ENCODE measurements at places on chromosomes 16 and 17. TPM values are rescaled to one million over a fixed set of nuclear protein-coding genes. Genes with fewer than 3 reads are reported as not detected.

The TBC1D3H gene
- not detected for total RNA-seq

The WIPF2 gene
- total RNA-seq: 5.7 TPM

The EVPL gene
- total RNA-seq: 0.16 TPM

The SLC5A11 gene
- 0.05 TPM for total RNA-seq

The KCNH6 gene
- not detected for total RNA-seq

The TBC1D3C gene
- total RNA-seq: not detected

The HOXB8 gene
- total RNA-seq: 0.69 TPM

The HOXB9 gene
- total RNA-seq: 3.3 TPM

The PIMREG gene
- total RNA-seq: 23.2 TPM

The OR2C1 gene
- not detected for total RNA-seq

The SHISA6 gene
- total RNA-seq: not detected

The SLFN12 gene
- total RNA-seq: 4.1 TPM

GRCh38 chr16:88375996-88376834 is 6.5 kb upstream of the ZNF469 start:
- no peak for DNase-seq

DNA sequence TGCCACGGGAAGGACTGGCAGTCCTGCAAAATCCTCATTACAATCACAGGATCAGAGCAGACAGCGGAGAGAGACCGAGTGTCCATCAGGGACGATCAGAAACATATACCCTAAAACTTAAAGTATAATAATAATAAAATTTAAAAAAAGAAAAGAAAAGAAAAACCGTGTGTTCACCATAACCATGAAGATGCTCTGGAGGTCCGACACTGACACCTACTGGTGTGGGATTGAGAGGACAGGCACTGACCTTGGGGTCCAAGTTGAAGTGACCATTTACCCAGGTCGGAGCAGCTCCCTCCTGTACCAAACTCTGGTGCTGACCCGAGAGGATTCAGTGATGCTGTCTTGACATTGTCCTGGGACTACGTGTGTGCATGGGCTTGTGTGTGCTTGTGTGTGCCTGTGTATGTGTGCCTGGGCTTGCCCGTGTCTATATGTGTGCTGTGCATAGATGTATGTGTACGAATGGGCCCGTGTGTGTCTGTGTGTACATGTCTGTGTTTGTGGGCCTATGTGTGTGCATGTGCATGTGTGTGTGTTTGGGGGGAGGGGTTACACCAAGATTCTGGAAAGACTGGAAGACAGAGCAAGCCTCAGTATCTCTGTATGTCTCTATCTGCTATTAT is 10.0 kb upstream of the CD300LD start:
- DNase-seq: peak; percentile 85

GRCh38 chr17:27318633-27319032 is 24.7 kb downstream of the WSB1 start:
- no peak for DNase-seq

- DNase-seq: no peak
Measured at GRCh38 chr17:69043098-69043734, 17.5 kb downstream of the ABCA9 start.

DNA sequence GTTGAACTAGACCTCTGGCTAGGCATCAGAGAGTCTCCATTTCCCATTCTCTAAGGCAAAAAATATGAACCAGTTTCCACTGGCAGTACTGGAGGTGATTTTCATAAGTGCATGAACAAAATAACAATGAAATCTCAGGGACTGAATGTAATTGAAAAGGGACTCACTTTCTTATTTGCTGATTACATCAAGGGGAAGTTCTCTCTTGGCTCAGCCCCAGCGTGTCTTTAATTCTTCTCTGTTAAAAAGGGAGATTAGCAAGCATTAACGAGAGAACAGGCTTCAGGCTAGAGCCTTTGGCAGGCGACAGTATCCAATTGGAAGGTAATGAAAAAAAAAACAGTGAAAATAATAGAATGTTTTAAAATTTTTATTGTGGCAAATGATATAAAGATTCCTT is 34.0 kb upstream of the ADAMTS18 start:
- no peak for DNase-seq

- peak; percentile 88 for DNase-seq
Measured at GRCh38 chr17:69335058-69335457, 8.1 kb upstream of the ABCA5 start.

DNA sequence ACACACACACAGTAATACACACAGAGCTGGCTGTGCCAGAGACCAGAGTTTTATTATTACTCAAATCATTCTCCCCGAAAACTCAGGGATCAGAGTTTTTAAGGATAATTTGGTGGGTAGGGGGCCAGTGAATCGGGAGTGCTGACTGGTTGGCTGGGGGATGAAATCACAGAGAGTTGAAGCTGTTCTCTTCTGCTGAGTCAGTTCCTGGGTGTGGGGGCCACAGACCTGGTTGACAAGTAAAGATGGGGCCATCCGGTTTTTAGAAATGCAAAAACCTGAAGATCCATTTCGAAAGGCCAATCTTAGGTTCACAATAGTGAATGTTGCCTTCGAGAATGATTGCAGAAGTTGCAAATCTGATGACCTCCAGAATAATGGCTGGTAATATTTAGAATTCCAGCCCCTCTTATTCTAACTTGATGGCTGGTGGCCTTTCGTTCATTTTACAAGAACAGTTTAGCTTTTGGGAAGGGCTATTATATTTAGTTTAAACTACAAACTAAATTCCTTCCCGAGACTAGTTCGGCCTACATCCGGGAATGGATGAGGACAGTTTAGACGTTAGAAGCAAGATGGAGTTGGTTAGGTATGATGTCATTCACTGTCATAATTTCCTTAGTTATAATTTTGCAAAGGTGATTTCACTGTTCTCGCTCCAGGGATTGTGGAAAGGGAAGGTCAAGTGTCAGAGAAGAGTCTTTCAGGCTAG is 123.2 kb downstream of the KCNJ18 start:
- DNase-seq: no peak

DNA sequence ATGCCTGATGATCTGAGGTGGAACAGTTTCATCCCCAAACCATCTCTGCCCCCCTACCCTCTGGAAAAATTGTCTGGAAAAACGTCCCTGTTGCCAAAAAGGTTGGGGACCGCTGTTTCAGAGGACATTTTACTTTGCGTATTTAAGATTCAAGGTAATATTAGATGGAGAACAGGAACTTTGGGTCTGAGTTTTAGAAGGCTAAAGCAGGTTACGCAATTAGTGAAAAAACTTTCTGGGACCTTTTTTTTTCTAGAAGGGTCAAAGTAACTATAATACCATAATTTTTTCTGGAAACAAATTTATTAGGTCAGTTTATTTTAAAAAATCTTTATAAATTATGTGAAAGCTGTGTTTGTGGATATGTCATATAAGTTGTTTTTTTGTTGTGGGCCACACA is 5.8 kb downstream of the TANC2 start:
- no peak for DNase-seq

GRCh38 chr16:52308051-52308450 is 238.9 kb downstream of the TOX3 start:
- DNase-seq: no peak

- peak; percentile 48 for DNase-seq
Measured at GRCh38 chr17:42519546-42520491, 16.2 kb upstream of the NAGLU start.

GRCh38 chr17:76246080-76247066 is 6.1 kb upstream of the RNF157 start:
- DNase-seq: peak; percentile 57

- no peak for DNase-seq
Measured at GRCh38 chr17:44719444-44719843, 11.0 kb downstream of the DBF4B start.

- DNase-seq: peak; percentile 90
Measured at GRCh38 chr17:6640536-6641246, at the start of the genes KIAA0753 and TXNDC17. TSS of gene KIAA0753 (minus strand) at chr17:6640711. CDS start at chr17:6635103, 5,608 bp downstream. TSS of gene TXNDC17 (plus strand) at chr17:6641060. CDS start at chr17:6641083, 23 bp downstream.

GRCh38 chr17:77666881-77667395 is 291.6 kb upstream of the TNRC6C start:
- DNase-seq: no peak

- DNase-seq: peak; percentile 15
Measured at GRCh38 chr17:55546991-55547664, 35.9 kb upstream of the SMIM36 start.

- DNase-seq: peak; percentile 32
Measured at GRCh38 chr17:163514-164098, 17.8 kb downstream of the DOC2B start.

GRCh38 chr17:55327225-55328088 is 62.7 kb downstream of the HLF start:
- no peak for DNase-seq

- DNase-seq: no peak
Measured at GRCh38 chr16:46715769-46716305, 26.4 kb downstream of the ORC6 start.

DNA sequence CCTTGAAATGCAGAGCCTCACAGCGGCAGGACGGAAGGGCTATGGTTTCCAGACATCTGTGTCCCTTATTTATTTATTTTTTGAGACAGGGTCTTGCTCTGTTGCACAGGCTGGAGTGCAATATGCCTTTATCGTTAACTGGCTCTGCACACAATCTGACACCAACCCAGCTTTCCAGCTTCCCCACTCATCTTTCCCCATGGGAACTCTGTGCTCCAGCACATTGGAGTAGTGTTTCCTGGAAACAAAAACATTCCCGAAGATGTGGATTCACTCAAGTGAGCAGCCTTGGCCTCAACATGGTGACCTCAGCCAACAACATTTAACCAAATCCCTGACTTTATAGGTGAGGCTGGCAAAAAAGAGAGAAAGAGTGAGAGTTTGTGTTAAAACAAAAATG is 307.1 kb downstream of the TMEM114 start:
- DNase-seq: no peak

DNA sequence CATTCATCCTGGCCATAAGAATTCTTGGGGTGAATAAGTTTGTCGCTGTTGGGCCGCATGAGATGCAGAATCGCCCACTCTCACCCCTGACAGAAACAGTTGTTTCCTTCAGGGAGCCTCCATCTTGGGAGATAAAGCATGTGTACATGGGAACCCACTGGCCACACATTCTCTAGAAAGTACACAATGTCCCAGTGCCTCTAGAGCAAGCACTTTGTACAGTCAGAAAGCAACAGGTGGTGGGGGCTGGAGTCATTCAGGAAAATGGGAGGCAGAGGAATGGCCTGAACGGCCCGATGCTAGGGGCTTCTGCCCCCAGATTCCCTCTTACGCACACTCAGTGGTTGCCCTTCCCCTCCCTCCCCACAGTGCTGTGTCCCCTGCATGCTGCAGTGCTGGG is 16.1 kb downstream of the ACE start:
- no peak for DNase-seq

DNA sequence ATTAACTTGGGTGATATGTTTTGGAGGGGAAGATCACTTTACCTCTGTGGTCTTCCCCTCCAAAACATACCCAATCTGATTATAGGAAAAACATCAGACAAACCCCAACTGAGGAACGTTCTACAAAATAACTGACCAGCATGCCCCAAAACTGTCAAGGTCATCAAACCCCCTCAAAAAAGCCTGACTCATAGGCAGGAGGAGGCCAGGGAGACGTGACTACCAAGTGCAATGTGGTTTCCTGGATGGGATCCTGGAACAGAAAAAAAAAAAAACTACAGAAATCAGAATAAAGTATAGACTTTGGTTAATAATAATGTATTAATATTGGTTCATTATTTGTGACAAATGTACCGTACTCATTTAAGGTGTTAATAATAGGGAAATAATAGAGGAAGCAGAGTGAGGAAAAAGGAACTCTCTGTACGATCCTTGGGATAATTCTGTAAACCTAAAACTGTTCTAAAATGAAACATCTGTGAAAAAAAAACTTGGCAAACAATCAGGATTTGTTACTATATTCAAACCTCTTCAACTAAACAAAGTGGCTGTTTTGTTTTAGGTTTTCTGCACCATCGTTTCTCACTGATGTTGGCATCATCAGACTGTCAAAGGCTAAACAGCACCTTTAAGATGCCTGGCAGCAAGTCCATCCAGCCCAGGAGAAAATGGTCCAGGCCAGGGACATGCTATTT is 266.7 kb upstream of the SDK2 start:
- no peak for DNase-seq

GRCh38 chr17:489758-490329 is 137.2 kb upstream of the RPH3AL start:
- DNase-seq: peak; percentile 42

- no peak for DNase-seq
Measured at GRCh38 chr16:55839115-55839514, 6.2 kb upstream of the CES1 start.

All from SK-MEL-5 (cell line).